ENCODE measurements at places on chromosomes 7 and 10. TPM values are rescaled to one million over a fixed set of nuclear protein-coding genes. Genes with fewer than 3 reads are reported as not detected.

Gene CABCOCO1
- polyA plus RNA-seq: 1.9 TPM

Gene SPDYE3
- 6.9 TPM for polyA plus RNA-seq

Gene ZNF273
- 9.9 TPM for polyA plus RNA-seq

Gene HTR5A
- polyA plus RNA-seq: not detected

Gene FGL2
- polyA plus RNA-seq: 91.1 TPM

Gene NUTM2D
- 14.4 TPM for polyA plus RNA-seq

Gene HOXA10
- 160 TPM for polyA plus RNA-seq

Gene CRHR2
- polyA plus RNA-seq: not detected

Gene SPDYE2B
- 3.6 TPM for polyA plus RNA-seq

Gene SHTN1
- polyA plus RNA-seq: 21.8 TPM

Gene HIPK2
- 75.2 TPM for polyA plus RNA-seq

Gene INMT
- polyA plus RNA-seq: 1.3 TPM

Gene NUDCD3
- 93.7 TPM for polyA plus RNA-seq

- DNase-seq: no peak
Measured at GRCh38 chr7:77473229-77474005, 57.3 kb upstream of the GSAP start.

- DNase-seq: no peak
Measured at GRCh38 chr7:100612730-100613390, 520 bp downstream of the MOSPD3 start.

DNA sequence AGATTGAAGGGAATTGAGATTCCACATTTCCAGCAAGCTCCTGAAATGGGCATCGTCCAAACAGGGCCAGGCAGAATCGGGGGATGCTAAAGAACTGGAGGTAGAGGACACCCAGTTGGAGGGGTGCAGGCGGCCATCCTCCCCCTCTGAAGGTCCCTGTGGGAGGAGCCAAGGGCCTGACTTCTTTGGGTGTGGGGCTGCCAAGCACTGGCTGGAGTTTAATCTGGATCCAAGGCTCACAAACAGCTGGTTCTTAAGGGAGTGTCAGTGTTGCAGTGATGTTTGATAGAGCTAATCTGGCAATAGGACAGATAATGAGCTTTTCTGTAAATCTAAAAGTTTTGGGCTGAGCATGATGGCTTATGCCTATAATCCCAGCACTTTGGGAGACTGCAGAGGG, 20.8 kb downstream of the TSPAN14 start:
- no peak for DNase-seq

DNA sequence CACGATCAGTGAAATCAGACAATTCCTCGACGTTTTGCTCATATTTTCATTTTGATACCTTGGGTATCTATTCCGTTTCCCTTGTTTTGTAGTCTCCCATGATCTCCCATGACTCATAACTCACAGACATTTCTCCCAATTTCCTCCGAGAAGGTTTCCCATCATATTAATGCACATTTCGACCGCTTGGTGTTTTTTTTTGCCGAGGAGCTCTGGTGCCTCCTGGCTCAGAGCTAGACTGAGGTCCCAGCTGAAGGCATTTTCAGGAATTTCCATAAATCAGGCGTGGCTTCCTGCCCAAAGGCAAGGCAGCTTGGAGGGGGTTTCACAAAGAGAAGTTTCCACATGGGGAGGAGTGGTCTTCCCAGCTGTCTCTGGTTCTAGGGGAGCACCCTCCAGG, 148.2 kb upstream of the TNS3 start:
- no peak for DNase-seq

DNA sequence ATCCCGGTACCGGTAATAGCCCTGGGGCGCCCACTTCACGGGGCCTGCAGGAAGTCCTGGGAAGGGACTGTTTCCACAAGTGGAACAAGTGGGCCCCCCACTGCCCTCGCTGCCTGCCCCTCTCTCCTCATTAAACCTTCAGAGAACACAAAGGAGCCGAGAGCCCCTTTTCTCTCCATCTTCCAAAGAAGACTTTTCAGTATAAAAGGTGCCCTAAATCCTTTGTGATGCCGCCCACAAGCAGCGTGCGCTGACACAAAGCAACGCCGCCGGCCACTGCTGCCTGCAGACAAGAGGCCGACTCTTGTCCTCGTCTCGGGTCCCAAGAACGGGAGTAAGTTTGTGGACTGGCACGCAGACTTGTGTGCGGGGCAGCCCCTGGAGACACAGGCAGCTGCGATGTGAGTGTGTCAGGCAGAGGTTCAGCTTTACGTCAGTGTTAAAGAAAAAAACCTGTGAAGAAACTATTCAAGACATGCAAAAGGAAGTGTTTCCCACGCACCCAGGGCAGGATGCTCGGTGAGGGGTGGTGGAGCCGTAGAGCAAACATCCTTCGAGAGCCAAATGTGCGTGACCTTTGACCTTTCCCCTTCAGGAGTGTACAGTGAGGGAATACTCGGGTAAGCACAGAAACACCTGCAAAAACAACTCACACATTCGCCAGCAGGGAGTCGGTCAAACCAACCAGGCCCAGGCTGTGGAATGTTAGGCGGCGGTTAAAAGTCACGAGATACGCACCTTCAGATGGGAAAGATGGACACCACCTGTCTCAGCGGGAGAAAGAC, 118.2 kb downstream of the VIPR2 start:
- DNase-seq: no peak

DNA sequence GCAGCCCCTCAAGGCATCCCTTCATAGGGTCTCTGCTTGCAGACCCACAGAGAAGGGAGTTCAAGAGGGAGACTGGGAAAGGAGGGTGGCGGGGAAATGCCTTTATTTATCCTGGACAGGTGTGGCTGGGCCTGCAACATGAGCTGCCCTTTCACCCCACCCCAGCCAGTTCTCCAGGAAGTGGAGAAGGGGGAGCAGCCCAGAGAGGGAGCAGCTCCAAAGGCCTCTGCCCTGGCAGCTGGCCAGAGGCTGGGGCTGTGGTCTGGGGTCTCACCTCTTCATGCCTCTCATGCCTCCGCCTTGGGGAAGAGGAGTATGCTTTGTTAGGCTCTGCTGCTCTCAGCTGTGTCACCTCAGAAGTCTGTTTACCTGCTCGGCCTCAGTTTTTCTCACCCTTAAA, 3.1 kb downstream of the LDB3 start:
- DNase-seq: no peak

- DNase-seq: no peak
Measured at GRCh38 chr7:16421333-16422102, at the start of gene CRPPA. CRPPA (minus strand) TSS chr7:16421538; CDS start chr7:16421322, 216 bp downstream.

- no peak for DNase-seq
Measured at GRCh38 chr10:51617576-51618235, 81.7 kb downstream of the CSTF2T start.

DNA sequence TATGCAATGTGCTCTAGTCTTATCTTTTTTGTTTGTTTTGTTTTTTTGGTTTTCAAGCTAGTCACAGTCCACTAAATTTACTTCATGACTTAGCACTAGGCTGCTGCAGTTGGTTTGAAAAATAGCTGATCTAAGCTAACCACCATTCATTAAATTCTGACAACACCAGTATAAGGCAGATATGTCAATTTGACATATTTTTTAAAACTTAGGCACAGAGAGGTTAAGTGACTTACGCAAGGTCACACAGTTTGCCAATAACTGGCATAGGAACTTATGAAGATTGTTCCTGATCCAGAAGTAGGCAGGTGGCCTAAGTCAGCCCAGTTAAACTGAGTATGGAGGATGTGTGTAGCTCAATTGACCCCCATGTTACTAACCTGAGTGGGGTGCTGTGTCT, 377.3 kb upstream of the NFE2L3 start:
- DNase-seq: no peak

- no peak for DNase-seq
Measured at GRCh38 chr10:118349235-118349634, 7.1 kb upstream of the FAM204A start.

- no peak for DNase-seq
Measured at GRCh38 chr10:48759113-48759901, 74.6 kb downstream of the WDFY4 start.

- DNase-seq: peak; percentile 68
Measured at GRCh38 chr10:86757113-86757972, 924 bp downstream of the BMPR1A start.

DNA sequence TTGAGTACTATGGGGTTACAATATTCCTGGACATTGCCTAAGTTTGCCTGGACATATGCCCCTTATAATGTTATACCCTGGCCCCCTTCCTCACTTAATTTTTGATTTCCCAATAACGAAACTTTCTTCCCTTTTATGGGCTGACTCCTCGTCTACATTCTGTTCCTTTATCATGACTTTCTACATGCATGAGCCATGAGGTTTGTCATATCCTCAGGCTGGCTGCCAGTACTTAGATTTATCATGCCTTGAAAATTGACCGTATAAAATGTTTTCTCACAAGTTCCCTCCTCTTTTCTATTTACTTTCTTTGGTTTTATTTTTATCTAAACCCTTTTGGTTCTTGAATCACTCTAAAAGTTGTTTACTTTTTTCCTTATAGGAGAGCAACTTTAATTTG, 4.7 kb downstream of the DNAH11 start:
- no peak for DNase-seq

DNA sequence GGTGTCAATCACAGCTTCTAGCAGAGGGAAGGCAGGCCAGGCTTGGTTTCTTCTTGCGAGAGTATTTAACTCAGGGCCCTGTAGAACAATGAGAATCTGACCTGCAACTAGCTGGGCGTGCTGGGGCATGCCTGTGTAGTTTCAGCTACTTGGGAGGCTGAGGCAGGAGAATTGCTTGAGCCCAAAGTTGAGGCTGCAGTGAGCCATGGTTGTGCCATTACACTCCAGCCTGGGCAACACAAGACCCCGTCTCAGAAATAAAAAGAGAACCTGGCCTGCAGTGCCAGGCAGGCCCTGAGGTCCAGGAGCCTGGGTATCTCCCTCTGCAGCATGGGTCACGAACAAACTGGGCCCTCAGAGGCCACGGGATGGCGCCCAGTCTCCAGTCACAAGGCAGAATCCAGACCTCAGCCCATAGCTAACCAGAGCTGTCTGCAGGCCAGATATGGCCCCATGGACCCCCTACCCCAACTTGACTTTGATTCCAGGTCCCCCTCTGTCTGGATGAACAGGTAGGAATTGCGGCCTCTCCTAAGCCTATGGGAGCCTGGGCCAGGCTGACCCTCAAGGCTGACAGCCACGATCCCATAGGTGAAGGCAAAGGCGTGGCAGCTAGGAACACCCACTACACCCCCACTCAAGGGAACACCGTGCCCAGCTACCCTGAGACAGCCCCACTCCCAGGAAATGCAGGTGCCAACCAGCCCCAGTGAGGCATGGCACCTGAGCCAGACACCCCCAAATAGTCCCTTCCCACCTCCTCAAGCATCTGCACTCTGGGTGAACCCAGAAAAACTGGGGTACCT, 102.7 kb upstream of the TNRC18 start:
- no peak for DNase-seq

DNA sequence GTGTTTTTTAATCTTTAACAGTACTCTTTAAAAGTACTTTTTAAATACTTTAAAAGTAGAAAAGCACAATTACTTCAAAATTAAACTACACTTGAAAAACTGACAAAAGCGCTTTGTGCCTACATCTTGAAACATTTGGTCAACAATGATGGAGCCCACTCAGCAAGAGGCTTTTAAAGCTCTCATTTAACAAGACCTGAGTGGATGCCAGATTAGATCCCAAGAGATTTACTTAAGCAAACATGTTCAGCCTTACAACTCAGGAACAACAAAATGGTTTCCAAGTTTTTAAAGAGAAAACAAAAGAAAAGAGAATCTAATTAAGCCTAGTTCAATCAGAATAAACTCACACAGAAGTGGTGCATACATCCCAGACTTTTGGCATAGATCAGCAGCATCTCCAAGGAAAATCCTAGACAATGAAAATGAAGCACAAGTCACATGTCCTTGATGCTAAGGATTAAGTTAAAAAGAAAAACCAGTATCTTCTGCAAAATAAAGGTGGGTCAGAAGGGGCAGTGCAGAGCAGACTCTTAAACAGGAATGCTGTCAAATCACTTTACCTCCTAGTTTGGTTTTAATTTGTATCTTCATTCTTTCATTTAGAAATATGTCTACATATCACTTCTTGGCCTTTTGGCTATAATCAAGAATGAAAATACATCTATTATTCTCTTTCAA, 26.2 kb downstream of the HIBADH start:
- no peak for DNase-seq

GRCh38 chr7:42915356-42915755, 3.5 kb upstream of the C7orf25 start:
- DNase-seq: no peak

- DNase-seq: no peak
Measured at GRCh38 chr10:56349611-56350010, 11.4 kb downstream of the ZWINT start.

DNA sequence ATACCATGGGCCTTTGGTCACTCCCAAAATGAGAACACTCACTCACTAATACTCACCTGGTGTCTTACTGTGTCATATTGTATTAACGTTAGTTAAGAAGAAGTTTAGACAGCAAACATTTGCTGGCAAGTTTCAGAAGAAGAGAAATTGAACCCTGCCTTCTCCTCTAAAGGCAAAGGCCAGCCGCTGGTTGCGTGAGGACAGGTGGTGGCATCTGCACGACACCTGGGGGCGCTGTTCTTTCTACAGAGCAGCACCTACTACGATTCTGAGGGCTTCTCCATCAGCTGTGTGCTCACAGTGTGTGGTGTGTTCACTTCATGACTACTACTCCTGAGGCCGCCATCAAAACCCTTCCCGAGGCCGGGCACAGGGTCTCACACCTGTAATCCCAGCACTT, 17.9 kb upstream of the CLEC2L start:
- DNase-seq: no peak

- DNase-seq: no peak
Measured at GRCh38 chr7:101629171-101629570, at the start of gene MYL10. MYL10 (minus strand) TSS chr7:101629296; CDS start chr7:101629118, 178 bp downstream.

- no peak for DNase-seq
Measured at GRCh38 chr10:6700066-6700465, 120.0 kb upstream of the PRKCQ start.

DNA sequence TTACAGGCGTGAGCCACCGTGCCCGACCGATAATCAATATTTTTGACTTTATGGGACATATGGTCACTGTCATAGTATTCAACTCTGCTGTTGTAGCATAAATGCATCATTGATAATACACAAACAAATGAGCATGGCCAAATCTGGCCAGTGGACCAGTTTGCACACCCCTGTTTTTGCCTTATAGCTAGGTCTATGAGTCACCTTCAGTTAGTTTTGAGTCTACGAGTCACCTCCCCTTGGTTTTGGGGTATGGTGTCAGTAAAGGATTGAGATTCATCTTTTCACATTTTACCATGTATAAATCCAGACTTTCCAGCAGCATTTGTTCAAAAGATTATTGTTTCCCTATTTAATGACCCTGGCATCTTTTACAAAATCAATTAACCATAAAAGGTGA, 362.5 kb upstream of the NRP1 start:
- DNase-seq: no peak

- DNase-seq: no peak
Measured at GRCh38 chr7:131190146-131190545, 137.5 kb upstream of the MKLN1 start.

DNA sequence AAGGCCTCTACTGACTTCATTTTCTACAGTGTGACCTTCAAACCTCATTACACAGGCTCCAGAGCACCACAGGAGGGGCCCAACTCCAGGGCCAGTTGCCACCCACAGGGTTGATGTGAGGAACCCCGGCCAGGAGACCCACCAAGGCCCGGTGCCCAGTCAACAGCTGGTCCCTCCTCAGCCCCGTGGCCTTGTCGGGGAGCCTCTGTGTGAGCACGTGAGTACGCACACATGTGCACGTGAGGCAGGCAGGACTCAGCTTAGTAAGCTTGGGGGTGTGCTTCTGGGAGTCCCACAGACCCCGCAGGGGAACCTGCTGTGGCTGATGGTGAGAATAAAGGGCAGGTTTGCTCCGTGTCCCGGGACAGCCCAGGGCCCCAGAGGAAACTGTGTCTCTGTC, 104.5 kb downstream of the VIPR2 start:
- no peak for DNase-seq

GRCh38 chr10:112955582-112956421, 5.8 kb downstream of the TCF7L2 start:
- DNase-seq: no peak

- DNase-seq: no peak
Measured at GRCh38 chr7:116726713-116727431, 54.9 kb downstream of the MET start.

Measured in left renal cortex interstitium (tissue), 4 donors.